Activated CD8-positive, alpha-beta memory T cell treated with anti-CD3 and anti-CD28 coated beads, Interleukin-2, amount 50 U/mL, for 48 hours (primary cell): ENCODE measurements at places on chromosomes 12 and 14.

DNA sequence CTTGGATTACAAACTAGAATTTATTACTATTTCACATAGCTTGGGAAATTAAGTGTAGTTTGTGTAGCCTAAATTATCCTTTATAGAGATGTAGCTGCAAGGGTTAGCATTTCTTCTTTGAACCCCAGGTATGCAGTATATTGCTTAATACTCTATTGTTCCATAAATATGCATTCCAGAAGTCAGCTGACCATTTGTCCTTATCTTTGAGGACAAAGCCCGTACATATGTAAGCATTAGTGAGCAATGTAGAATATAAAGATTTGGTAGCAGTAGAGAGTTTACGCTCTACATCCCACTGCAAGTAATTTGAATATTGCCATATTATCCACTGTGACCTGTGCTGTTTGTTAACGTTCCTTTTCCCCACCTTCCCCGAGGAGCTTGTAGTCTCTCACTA, 26.9 kb downstream of the PPM1A start:
- DNase-seq = no peak

DNA sequence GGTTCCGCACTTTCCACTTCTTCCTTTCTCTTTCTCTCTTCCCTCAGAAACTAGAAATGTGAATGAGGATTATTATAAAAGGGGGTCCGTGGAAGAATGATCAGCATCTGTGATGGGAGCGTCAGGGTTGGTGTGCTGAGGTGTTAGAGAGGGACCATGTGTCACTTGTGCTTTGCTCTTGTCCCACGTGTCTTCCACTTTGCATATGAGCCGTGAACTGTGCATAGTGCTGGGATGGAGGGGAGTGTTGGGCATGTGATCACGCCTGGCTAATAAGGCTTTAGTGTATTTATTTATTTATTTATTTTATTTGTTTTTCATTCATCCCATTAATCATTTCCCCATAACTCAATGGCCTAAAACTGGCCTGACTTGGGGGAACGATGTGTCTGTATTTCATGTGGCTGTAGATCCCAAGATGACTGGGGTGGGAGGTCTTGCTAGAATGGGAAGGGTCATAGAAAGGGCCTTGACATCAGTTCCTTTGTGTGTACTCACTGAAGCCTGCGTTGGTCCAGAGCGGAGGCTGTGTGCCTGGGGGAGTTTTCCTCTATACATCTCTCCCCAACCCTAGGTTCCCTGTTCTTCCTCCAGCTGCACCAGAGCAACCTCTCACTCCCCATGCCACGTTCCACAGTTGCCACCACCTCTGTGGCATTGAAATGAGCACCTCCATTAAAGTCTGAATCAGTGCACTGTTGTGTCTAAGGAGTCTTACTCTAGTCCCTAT, 4.6 kb upstream of the ATN1 start:
- DNase-seq = no peak

GRCh38 chr14:65414961-65415589, 2.5 kb downstream of the FUT8 start:
- DNase-seq = no peak

DNA sequence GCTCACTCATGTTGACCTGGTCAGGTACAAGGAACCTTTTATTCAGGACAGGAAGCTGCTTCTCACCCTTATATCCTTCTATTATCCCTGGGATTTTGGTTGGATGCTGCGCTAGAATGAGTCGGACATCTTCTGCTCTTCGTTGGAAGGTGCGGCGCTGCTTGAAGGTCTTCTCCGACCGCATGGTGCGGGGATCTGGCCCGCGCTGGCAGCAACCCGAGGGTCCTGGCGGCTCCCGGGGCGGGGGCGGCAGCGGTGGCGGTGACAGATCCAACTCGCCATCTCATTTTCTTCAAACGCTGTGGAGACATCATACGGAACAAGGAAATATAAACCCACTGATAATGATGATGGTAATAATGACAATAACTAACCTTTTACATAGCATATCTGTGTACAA, 126.3 kb downstream of the ATXN7L3B start:
- no peak for DNase-seq

- no peak for DNase-seq
These were observed 5.1 kb downstream of the DPPA3 start for GRCh38 chr12:7716381-7716780.

- no peak for DNase-seq
These were observed 30.3 kb upstream of the INSM2 start for GRCh38 chr14:35503646-35504045.

DNA sequence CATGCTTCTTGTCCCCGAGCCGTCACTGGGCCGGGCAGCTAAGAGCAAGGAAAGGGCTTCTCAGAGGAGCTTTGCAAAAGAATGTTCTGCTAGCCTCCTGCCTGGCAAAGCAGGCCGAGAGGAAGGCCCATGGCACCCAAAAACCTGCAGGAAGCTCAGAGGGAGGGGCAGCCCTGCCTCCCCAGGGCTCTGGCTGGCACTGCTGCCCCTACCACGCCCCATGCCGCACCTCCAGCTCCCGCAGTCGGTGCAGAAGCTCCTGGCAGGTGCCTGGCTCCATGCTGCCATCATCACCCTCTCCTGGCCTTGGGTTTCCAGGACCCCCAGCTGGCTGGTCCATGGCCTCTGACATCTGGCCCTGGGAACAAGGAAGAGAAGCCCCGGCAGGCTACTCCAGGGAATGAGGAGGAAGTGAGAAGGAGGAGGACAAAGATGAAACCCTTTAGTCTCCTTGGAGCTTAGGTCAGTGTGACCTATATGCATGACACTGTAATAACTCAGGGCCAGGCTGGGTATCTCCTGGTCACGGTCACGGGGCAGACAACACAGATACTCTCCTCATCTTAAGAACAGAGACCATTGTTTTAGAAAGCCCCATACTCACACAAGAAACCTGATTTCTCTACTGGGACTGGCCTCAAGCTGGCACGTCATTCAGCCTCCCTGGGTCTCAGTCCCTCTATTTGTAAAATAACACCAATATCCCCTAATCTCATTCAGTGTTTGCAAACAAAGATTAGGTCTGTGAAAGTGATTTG, 24.3 kb downstream of the NCKAP5L start:
- no peak for DNase-seq

GRCh38 chr14:75236901-75237419, 41.7 kb upstream of the FOS start:
- DNase-seq = no peak

GRCh38 chr12:49349266-49349665, 2.6 kb downstream of the DNAJC22 start:
- DNase-seq = no peak

DNA sequence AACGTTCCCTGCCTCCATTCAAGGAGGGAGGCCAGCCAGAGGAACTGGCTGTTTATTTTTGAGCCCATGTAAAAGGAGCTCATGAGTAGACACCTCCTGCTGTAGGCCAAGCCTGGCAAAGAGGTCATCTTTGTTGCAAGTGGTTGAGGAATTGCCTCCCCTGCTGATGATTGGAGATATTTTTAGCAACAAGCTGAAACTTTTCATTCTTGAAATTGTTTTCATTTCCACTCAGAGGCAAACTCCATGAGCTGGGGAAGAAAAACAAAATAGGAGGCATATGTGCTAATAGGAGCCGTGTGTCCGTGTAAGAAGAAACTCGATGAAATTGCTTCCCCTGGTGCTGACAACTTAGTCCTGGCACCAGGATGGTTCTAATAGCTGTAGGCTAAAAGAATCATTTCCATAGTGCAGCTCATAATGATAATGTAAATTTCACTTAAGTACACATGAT, 440.1 kb upstream of the FAR2 start:
- no peak for DNase-seq

DNA sequence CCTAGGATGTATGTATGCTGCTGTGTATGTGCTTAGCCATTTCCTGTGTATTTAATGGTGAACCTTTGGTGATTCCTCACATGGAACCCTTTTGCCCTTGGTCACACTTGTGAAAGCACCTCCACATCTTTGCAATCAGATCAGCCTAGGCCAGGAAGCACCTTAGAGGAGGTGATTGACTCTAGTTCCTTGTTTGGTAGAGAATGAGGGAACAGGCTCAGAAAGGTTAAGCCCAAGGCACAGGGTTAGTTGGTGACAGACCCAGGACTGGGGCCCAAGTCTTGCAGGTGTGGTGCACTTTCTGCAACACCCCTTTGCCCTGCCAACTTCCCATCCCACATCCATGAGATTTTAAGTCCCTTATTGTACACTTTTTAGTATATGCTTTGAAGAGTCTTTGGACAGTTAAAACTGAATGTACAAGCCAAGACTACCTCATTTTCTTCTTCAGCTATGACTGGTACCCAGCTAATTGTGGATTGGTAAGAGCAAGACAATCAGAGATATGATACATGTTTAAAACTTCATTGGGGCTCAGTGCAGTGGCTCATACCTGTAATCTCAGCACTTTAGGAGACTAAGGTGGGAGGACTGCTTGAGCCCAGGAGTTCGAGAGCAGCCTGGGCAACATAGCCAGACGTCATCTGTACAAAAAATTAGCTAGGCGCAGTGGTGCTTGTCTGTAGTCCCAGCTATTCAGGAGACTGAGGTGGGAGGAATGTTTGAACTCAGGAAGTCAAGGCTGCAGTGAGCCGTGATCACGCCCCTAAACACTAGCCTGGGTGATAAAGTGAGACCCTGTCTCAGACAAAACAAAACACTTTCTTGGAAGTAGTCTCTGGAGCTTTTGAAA, 71.1 kb downstream of the RASSF3 start:
- no peak for DNase-seq

GRCh38 chr12:130965214-130965613, 11.5 kb downstream of the ADGRD1 start:
- DNase-seq = no peak

- no peak for DNase-seq
These were observed 40.5 kb downstream of the METTL25 start for GRCh38 chr12:82398879-82399278.

DNA sequence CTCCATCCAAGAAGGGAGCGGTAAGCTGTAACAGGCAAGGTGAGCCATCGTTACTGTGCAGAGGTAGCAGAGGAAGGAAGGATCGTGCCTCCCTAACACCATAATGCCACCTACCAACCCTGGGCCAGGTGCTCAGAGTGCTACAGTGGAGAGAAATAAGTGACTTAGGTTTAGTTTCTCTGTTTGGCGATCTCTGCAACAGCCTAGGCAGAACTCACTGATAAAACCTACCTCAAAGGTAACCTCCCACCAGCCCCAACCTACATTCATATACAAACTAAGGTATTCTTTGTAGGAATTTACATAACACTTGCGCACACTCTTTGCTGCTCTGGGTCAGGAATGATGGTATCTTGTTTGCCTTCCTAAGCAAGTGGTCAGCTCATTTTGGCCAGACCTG, 93.4 kb upstream of the TMEM132D start:
- DNase-seq = no peak

DNA sequence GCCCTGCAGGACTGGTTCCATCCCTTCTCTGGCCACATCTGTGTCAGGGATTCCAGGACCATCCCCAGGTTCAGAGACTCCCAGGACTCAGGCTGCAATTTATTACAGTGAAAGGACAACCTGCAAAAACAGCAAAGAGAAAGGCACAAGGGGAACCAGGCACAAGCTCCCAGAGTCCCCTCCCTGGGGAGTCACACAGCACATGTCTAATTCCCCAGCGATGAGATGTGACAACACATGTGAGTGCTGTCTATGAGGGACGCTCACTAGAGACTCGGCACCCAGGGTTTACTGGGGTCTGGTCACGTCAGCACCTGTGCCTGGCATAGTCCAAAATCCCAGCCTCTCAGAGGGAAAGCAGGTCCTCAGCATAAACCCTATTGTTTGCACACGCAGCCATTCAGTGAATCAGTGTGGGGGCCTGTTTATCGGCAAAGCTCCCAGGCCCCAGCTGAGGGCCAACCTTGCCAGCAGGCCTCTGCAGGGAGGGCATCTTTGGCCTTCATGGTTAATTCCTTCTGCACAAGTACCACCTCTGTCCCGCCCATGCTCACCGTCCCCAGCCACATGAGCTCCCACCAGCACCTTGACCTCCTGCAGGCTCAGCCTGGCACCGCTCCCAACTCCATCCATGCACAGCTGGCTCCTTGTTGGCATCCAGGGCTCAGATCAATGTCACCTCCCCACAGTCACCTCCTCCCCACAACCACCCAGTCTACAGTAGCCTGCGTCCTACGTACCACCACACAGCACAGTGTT, 198.9 kb upstream of the SFSWAP start:
- DNase-seq = peak; percentile 48

DNA sequence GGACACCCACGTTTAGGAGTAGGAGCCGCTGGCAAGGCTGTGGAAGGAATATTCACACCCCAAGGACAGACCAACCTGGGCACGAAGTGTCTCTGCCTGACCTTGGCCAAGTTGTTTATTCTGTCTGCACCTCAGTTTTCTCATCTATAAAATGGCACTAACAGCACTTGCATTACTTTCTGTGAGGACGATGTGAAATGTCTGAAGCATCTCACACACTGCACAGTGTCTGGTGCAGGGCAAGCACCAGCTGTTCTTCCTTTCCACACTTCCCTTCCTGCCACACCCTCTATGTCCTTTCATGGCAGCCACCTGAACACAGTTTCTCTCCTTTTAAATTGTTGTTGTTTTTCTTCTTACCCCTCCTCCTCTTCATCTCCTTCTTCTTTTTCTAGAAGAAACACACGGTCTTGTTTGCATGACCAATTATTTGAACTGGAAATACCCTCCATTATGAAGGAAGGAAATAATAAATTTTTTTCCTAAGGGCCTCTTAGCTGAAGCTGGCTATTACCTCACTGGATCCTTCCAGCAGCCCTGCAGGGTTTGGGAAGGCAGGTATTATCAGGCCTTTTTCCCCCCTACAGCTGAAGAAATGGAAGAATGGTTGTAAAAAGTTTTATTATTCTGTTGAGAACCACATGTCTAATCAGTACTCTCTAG, 42.9 kb upstream of the ATP23 start:
- DNase-seq = no peak

DNA sequence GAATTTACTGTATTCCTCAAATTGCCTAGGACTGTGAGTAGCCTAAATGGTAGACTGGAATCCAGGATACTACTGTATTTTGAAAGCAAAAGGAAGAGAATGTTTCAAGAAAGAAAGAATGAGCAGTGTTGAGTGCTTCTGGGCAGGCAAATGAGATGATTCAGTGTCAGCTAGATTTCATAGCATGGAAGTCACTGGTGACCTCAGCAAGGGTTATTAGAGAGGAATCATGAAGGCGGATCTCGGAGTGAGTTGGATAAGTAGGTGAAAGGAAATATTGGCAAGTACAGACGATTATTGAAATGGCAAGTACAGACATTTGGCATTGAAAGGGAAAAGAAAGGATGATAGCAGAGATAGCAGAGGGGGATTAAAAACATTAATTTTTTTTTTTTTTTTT, 27.1 kb downstream of the VRK1 start:
- no peak for DNase-seq

DNA sequence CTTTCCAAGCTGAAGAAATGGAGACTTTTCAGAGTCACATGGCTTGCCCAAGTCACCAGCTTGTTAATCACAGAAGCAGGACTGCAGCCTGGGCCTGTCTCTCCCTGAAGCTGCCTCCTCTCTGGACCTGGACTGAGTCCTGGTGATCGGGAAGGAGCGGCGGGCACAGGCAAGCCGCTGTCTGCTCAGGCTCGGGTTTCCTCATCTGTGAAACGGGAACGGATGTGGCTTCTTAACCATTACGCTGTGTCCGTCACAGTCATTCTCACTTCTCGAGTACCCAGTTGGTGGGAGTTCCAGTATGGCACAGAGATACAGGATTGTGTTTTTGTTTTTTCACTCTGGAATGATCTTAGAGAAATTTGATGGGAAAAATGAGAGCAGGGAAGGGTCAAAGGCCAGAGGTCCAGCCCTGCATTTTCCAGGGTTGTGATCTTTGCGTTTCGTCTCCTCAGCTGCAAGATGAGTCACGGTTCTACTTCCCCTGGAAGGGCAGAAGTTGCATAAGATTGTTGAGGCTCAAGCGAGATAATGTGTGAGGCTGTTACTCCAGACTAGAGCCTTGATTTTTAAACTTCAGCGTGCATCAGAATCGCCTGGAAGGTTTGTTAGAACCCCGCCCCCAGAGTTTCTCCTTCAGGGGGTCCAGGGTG, 7.6 kb upstream of the LRTM2 start:
- DNase-seq = no peak
